ENCODE measurements at places on chromosomes 5 and 9.

DNA sequence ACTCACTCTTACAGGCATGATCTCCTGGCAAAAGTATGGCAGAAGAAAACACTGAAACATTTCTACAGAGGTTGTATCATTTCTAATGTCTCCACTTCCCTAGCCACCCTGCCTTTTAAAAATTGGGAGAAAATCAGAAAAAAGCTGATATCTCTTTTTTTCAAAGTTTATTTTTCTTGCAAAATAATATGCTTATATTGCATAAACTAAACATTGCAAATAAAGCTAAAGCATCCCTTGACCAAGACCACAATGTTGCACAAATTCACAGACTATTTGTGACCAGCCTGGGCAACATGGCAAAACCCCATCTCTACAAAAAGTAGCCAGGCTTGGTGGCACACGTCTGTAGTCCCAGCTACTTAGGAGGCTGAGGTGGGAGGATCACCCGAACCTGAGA, 183.3 kb upstream of the ELAVL2 start:
- DNase-seq = no peak

GRCh38 chr9:138048184-138048583, 170.6 kb downstream of the CACNA1B start:
- DNase-seq = no peak

- DNase-seq = no peak
Observed at GRCh38 chr5:96080557-96080956, 118.9 kb upstream of the ELL2 start.

GRCh38 chr5:15367489-15367888, 132.5 kb upstream of the FBXL7 start:
- no peak for DNase-seq

GRCh38 chr9:90807006-90807405, 5.4 kb downstream of the SYK start:
- DNase-seq = no peak

GRCh38 chr5:106876665-106877194, 794.0 kb downstream of the EFNA5 start:
- DNase-seq = no peak

DNA sequence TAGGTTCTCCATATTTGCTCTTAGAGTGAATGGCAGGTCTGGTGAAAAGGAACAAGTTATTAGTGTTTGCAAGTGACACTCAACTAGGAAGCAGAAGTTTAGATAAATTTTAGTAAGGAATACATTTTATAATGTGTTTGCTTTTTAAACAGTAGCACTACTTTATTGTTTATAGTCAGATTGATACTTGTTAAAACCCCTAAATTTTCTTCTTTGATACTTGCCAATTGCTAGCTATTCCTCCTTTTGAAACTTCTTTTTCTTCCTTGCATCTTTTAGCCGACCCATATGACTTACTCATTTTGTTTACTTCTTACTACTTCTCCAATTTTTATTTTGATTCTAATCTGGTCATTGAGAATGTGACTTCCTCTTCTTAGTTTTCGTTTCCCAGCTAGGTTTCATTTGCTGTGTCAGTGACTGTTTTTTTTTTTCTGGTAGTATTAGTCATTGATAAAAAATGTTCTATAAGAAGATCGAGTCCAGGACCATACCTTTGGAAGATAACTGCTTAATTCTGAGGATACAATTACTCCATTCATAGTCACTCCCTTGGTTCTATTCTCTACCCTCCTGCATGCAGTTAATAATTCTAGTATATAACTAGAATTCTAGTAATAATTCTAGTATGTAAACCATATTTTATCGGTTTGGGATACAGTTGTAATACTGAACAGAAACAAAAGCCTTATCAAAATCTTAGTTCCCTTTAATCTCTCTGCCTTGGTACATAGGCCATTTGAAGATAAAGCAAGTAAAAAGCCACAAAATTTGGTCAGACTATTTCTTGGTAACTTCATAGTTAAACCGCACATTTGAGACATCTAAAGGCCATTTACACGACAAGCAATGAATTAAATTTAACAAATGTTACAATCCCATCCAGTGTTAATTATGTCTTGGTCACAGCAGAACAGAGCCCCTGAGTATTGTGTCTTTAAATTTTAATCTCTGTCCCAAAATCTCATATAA, 2.8 kb upstream of the RICTOR start:
- no peak for DNase-seq

DNA sequence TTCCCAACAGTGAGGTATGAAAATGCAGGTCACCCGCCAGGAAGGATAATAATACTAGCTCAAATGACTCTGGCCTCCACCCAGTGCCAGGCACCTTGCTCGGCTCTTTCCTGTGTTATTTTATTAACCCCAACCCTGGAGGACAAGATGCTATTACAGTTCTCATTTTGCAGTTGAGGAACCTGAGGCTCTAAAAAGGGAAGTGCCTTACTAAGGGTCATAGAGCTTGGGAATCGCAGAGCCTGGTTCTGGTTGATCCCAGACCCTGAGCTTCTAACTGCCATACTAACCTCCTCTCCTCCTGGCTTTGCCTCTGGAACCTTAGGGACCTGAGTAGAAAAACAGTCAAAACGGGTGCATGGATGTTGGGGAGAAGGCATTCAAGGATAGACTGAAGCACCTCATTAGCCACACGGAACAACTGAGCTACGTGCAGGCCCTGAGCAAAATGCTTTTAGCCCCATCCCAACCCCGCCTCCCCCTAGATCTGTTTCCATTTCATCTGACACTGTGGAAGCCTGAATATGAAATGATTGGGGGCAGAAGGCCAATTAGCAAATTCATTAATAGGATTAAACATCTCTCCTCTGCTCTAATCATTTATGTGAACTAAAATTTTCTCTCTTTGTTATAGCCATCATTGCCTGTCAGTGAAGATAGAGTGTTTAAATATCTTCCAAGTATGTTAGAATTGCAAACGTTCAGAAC, 7.9 kb downstream of the KCNIP1 start:
- no peak for DNase-seq

GRCh38 chr5:93018461-93018860, 562.6 kb downstream of the NR2F1-AS1 start:
- DNase-seq = no peak

DNA sequence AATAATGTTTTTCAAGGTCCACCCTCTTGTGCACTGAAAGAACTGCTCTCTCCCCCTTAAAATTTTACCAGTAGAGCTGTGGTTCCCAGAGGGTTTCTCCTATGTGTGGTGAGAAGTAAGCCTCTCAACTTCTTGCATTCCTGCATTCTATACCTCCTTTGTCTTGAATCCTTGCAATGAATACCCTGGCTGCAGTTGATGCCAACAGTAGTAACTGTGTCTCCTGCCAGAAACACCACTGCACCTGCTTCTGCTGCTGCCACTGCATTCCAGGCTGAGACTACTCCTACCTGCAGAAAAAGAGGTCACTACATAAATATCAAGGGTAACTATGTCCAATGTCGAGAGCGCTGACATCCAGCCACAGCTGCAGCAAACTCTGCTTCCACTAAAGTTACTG, 203.7 kb downstream of the TMEM167A start:
- no peak for DNase-seq

GRCh38 chr9:9949978-9950377, 662.8 kb downstream of the PTPRD start:
- no peak for DNase-seq

- no peak for DNase-seq
Observed at GRCh38 chr9:91312717-91313325, 48.9 kb downstream of the AUH start.

DNA sequence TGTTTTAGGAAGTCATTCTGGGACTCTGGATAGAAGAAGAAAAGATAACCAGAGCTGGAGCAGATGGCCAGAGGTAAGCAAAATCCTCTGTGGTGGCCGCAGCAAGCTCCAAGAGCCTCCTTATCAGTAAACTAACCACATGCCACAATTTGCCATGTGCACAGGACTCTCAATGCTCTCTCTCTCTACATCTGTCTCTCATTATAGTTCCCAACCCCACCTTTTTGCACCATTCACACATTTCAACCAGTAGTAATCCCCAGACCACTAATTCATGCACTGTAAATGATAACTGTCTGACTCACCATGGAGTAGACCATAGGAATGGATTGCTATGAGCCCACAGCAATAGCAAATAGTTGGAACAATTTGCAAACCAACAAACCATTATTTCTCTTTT, 526.1 kb downstream of the TLR4 start:
- no peak for DNase-seq

DNA sequence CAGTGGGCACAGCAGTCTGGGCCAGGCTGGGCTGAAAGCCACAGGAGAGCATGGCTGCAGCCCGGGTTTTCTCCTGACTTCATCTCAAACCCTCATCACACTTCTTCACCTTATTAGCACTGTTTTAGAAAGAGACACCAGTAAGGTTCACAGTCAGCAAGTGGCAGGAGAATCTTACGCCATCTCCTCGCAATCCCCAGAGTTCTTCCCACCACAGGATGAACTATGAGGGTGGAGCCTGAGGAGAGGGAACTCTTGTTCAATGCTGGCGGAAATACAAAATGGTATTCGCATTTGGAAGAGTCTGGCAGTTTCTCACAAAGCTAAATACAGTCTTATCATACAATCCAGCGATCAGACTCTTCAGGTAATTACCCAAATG, 14.7 kb downstream of the BICD2 start:
- DNase-seq = no peak

GRCh38 chr9:92644278-92644677, 25.7 kb downstream of the IPPK start:
- DNase-seq = no peak

- no peak for DNase-seq
Observed at GRCh38 chr9:10144355-10144754, 468.4 kb downstream of the PTPRD start.

GRCh38 chr5:110414360-110414759, 312.1 kb downstream of the TMEM232 start:
- no peak for DNase-seq

DNA sequence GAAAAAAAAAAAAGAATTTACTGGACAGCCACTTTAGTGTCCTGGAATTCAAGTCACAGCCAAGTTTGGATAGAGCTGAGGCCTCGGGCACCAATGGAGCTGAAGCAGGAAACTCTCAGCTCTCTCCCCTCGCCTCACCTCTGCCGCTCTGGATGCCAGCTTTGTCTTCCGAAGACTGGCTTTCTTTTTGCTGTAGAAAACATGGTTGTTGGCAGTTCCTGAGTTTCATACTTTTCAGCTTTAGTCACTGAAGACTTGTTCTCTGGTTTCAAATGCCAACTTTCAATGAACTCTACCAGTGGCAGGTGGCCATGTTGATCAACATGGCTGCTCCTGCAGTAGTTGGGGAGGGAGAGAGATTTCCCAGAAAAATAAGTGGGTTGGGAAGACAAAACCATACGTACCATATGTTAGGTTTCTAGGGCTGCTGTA, 142.2 kb downstream of the SNX18 start:
- peak; percentile 82 for DNase-seq

DNA sequence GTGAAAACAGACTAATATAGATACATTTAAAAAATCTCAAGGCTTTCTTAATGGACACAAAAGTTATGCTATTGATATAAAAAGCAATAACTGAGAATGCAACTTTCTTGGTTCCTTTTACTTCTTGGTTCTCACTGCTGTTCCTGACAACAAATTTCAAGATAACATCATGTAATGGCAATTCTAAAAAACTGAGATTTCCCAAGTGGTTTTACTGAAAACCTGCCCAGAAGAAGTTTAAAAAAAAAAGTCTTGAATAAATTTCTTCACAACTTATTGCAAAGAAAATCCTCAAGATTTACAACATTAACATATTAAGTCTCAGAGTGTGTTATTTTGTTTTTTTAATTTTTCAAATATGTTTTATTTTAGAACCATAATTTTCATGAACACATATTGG, 302.8 kb upstream of the COX7C start:
- DNase-seq = no peak

GRCh38 chr9:99046542-99047071, 58.3 kb upstream of the TGFBR1 start:
- DNase-seq = no peak

All from femur (tissue), 1 donor.